ENCODE measurements at places on chromosomes 7 and 10.

- DNase-seq, result no peak
Observed at GRCh38 chr7:20362574-20363253, 32.0 kb downstream of the ITGB8 start.

GRCh38 chr7:35905555-35905954 lies 104.7 kb downstream of the SEPTIN7 start:
- no peak for DNase-seq

GRCh38 chr10:30863516-30864210 lies 168.0 kb downstream of the ZNF438 start:
- no peak for DNase-seq

DNA sequence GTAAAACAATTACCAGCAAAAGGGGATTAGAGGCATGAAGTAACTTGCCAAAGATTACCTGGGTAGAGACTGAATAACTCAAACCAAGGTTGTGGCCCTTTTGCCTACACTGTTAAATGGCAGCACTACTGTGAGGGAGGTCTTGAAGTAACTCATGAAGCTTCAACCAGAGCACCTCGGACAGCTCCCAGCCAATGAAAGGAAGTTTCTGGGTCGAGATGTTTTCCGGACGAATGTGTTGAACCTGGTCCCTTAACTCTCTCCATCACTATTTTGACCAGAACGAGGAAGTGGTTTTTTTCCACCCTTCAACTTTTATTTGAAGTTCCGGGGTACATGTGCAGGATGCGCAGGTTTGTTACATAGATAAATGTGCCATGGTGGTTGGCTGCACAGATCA lies 133.6 kb upstream of the PRKCQ start:
- DNase-seq, result peak; percentile 14

GRCh38 chr7:109964780-109965179 lies 1126.1 kb upstream of the LRRN3 start:
- DNase-seq, result no peak

DNA sequence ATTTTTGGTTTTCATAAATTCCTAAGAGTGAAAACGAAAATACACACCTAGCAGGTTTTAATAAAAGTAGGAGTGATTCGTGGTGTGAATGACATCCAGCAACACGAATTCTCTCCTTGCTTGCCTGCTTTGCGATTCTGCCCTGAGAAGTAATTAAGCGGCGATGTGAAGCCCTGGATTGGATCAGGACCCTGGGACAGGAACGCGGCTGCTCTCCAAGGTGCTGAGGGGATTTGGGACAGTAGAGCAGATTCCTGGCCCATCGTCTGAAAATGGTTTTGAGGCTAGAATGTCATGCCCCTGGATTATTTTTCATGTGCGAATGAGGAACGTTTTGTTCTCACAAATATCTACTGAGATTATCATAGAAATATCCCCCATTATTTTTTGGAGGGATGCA lies 7.8 kb downstream of the NPS start:
- peak; percentile 28 for DNase-seq

DNA sequence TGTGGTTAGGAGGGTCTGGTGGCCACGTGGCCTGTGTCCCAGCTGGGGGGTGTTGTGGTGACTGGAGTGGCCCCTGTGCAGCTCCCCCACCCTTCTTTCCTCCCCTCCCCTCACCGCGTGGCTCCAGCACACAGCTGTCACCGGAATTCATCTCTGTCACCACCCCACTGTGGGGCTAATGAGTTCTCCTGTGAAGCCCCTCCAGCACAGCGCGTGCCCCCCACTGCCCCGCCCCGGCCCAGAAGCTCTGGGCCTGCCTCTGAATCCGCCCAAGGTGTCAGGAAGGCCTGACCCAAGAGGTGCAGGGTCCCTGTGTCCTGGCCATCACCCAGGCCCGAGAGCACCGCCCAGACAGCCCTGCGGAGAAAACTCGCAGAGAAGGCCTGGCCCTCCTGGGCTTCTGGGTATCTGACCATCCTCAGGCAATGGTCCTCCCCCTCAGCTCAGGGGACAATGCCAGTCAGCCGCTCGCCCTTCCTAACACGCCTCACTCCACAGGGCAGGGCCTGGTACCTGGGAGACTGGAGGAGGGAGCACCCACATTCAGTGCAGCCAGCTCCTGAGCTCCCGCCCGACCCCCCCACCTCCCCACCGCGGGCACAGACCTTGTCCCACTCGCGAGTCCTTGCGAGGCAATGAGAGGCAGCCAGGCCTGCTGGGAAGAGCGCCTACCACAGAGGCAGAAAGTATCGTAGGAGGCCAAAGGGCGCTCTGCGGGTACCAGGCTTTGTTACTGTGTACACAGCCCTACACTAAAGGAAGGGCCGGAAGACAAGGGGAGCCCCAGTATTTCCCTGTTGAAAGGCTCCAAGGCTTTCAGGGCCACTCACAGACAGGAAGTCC lies 38.2 kb downstream of the GBX1 start:
- no peak for DNase-seq

DNA sequence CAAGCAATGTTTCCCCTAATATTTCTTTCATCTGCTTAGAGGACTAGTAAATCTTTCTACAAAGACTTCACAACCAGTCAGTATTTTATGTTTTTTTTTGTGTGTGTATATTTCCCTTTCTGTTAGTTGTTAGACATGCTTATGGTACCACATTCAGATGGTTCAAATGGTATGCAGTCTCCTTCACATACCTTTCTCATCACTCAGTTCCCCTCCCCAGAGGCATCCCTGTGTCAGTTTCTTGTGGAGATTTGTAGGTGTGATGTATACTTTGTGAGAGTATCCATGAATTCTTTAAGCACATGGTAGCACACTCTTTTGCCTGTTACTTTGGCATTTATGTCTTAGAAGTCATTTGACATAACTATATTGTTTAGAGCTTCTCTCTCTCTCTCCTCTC lies 4.4 kb downstream of the ZNF485 start:
- DNase-seq, result no peak

GRCh38 chr10:494149-494542 lies 195.3 kb downstream of the DIP2C start:
- no peak for DNase-seq

DNA sequence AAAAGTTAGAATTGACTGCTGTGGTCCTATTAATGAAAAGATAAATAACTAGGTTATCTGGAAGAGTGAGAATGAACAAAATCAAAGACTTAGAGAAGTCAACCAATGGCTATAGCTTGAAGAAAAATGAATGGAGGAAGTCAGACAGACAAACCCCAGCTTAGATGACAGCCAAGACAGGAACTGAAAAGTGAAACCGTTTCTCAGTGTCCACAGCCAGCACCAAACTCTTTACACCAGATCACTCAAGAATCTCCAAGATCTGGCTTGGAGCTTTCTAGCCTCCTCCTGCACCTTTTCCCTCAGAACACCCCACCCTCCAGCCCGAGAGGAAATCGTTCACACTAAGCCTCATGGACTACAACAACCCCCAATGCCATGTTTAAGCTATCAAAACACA lies 167.0 kb downstream of the SFMBT2 start:
- DNase-seq, result peak; percentile 29

- peak; percentile 15 for DNase-seq
Observed at GRCh38 chr10:100838986-100839385, 73.8 kb upstream of the SLF2 start.

GRCh38 chr7:748446-748845 lies 21.4 kb upstream of the PRKAR1B start:
- DNase-seq, result no peak

DNA sequence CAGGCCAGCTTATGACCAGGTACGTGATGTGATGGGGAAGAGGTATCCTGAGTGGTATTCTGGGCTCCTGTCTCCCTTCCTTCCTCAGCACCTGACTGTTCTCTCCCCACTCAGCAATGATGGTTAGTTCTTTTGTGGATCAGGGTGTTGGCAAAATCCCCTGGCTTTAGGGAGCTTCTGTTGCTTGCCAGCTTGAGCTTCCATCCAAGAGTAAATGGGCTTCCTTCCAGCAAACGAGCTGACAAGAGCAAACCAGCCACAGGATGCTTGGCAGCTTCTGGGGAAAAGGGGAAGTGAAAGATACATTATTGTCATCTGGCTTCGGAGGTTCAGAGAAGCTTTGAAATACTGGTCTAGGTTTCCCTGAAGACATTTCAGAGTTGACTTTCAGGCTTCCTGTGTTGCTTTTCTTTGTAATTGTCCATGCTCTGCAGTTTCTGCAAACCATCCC lies 5.2 kb downstream of the DUSP5 start:
- DNase-seq, result peak; percentile 79

DNA sequence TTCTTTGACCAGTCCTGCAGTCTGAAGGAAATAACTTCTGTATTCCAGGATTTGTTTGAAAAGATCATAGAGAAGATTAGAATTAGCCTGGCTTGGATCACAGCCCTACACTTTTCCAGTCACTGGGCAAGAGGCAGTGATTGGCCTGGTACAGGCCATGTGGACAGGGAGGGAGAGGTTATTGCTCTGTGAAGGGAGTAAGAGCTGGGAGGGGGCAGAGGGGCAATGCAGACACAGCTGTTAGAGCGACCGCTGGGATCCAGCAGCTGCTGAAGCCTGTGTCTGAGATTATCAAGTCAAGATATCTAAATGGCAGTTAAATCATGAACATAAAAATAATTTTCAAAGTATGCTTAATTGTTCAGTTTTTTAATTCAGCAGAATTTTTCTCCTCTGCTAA lies 257.3 kb downstream of the SDK1 start:
- DNase-seq, result no peak

DNA sequence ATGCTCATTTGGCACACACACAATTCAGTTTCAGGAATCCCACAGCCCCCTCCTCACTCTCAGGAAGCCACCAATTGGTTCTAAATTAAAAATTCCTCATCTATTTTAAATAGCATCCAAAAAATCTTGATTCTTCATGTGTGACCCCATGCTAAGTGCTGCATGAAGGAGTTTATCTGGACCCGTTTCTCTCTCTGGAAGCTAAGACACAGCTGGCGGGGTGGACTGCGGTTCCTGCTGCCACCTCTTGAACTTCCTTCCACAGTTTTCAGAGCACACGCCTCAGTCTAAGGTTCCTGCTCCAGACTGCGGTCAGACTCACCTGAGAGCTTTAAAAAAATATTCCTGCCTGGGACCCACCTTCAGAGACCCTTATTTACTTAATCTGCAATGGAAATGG lies 34.5 kb downstream of the LYZL1 start:
- DNase-seq, result no peak

GRCh38 chr10:1195828-1196227 lies 139.6 kb downstream of the WDR37 start:
- DNase-seq, result no peak

DNA sequence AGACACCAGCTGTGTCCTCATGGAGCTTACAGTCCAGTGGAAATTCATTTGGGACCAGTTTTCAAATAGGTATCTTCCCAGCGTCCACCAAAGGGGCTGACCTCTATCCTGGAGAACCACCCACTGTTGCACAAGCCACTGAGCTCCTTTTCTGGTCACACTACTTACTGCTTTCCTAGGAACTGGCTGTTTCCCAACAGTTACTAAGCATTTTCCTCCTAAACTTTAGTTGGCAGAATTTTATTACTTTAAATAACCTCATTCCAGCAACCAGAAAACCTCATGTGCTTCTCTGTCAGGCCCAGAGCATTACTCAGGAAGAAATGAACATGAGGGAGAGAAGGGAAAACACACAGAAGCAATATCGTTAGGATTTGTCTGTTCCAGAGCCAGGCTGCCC lies 183.1 kb downstream of the GPAM start:
- no peak for DNase-seq

GRCh38 chr10:100970076-100970913 lies 991 bp downstream of the SEMA4G start:
- DNase-seq, result peak; percentile 53

DNA sequence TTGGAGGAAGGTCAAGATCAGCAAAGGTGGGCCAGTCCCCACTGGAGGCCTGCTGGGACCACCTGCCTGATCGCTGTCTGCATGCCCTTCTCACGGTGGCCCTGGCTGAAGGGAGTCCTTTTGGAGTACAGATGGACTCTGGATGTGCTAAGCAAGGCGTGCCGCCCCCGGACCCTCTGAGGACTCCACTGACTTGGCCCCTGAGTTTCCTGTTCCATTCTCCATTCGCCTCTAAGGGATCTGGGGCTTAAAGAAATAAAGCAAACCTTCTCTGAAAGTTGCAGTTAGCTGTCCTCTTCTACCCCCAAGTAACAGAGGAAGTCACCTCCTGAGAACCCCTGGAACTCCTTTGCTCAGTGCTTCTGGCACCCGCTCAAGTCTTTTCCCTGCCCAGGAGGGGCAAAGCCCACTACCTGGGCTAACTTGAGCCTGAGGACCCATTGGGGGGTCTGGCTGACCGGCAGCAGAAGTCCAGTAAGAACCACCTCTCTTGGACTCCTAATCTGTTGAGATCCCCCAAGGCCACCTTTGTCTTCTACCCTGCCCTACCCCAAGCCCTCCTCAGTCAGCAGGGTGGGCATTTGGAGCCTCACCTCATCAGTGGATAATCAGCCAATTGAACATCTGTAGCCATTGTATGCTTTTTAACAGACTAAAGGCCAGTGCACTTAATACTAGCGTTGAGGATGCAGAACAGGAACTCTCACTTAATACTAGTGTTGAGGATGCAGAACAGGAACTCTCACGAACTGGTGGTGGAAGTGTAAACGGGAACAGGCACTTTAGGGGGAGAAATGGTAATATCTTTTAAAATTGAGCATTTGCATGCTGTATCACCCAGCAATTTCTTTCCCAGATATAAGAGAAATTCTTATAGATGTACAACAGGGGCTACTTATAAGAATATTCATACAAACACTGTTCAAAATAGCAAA lies 2.2 kb downstream of the TBATA start:
- no peak for DNase-seq

GRCh38 chr7:31067491-31067890 lies 15.4 kb downstream of the ADCYAP1R1 start:
- DNase-seq, result no peak

DNA sequence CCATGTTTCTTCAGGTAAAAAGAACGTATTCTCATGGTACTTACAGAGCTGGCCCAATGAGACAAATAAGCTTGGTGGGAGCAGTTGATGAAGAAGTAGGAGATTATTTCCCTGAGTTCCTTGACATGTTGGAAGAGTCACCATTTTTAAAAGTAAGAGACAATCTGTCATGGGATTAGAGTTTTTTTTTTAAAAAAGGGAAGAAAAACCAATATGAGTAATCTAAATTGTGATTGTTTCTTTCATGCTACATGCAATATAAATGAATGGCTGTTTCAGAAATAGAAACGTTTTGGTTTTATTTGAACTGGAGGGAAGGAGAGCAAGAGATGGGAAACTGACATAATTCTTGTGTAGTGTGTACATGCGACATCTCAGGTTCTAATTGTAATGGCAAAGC lies 32.8 kb downstream of the TMEM60 start:
- no peak for DNase-seq

DNA sequence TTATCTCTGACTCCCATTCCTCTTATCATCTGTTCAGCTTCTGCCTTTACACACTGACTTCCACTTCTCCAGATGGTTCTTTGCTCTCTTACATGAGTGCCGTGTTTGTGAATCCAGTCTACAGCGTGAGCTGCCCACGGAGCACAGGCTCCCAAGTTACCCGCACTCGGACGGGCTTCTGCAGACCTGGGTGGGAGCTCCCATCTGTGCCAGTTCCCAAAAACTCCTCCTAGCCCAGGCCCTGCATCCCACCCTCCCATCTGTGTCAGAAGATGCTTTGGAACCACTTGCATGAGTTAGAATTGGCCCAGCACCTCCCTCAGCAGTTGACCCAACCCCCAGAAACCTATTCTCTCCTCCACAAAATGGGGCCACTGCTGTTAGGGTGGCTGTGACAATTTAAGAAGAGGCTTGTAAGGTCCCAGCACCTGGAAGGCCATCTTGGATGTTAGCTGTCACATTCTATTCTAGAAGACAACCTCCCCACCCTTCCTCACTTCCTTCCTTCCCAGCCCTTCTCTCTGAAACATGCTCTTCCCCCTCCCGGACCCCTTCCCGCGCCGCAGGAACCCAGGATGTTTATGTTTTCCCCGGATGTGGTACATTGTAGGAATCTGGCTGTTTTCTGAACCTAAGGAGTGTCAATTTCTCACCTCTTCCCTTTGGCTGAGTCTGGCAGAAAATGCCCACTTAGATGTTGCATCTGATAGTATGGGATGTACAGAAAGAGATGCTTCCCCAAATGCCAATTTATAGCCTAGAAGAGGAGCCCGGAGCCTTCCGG lies 79.2 kb downstream of the CCDC3 start:
- peak; percentile 18 for DNase-seq

Measured in hematopoietic multipotent progenitor cell treated with erythropoietin and hydrocortisone succinate and interleukin-3 and kit ligand, for 6 days (in vitro differentiated cells).